ENCODE measurements at places on chromosomes 16 and 17.

- DNase-seq = no peak
These were observed 2.5 kb downstream of the ODAD4 start for GRCh38 chr17:41932816-41933389.

DNA sequence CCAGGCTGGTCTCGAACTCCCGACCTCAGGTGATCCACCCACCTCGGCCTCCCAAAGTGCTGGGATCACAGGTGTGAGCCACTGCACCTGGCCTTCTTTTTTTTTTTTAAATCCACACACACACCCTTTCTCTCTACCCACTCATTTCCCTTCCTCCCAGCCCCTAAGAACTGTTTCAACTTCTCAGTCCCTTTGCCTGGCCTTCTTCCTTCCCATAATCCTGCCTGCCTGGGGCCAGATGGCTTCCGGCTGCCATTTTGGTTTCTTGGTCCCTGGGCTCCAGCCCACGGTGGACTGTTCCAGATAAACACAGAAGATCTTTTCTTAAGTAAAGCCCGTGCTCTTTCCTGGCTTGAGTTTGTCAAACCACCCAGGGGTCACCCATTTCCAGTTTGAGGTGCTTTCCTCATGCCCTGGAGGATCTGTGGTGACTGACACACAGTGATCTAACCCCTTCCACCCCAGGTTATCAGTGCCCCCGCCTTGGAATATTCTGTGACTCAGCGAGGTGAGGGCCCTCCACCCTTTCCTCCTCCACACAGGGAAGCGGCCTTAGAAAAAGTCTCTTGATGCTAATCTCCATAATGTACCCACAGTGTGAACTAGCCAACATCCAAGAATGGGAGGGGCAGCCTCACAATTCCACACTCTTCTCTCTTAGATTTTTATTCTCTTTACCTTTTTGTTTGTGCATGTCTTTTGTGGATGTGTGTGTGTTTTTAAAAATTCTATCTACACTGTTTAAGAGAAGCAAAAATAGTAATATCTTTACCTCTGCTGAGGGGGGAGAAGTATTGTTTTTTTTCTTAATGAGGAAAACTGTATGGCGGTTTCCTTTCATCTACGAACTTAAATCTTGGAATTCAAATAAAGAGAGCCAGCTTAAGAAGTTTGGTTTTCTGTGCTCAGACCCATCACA is 60.0 kb downstream of the CRISPLD2 start:
- no peak for DNase-seq

- DNase-seq = no peak
These were observed 352.3 kb downstream of the UTP18 start for GRCh38 chr17:51612692-51613091.

DNA sequence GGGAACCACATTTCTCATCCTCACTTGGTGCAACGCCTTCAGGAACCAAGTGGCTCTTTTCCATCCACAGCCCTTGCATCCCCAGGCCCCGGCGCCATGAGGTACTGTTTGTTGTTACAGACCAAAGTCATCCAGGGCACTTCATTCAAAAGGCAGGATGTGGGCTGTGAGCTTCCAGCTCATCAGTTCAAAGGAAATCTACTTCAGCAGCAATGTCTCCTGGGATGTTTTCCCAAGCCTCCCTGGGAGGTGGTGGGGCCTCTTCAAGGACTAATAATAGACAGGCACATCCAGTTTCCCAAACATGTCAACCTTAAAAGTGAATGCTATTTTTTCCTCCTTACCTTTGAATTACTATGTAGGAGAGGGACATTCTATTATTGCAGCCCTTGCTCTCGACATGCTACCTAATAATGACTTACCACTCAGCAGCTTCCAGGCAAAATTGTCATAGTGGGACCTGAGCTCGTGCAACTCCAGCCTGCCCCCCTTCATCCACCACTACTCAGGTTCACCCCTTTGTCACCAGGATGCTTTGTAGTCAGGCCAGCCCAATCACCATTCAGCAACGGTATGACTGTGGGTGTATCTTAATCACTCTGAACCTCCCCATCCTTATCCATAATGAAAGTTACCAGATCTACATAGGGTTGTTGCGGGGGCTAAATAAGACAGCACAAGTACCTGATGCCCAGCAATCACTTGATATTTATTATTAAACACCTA is 1.7 kb upstream of the PRKCB start:
- no peak for DNase-seq

DNA sequence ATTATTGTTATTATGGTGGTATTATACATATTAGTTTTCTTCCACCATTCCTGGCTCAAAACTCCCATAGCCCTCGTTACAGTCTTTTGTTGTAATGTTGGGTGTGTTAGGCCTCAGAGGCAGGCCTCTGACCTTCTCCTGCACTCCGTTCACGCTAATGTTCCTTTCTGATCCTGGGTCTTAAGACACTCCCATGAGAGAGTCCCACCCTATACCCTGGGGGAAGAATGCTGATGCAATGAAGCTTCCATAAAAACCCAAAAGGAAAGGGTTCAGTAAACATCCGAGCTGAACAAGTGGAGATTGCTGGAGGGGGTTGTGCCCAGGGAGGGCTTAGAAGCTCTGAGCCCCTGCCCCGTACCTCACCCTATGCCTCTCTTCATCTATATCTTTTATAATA is 141.3 kb upstream of the NETO2 start:
- no peak for DNase-seq

DNA sequence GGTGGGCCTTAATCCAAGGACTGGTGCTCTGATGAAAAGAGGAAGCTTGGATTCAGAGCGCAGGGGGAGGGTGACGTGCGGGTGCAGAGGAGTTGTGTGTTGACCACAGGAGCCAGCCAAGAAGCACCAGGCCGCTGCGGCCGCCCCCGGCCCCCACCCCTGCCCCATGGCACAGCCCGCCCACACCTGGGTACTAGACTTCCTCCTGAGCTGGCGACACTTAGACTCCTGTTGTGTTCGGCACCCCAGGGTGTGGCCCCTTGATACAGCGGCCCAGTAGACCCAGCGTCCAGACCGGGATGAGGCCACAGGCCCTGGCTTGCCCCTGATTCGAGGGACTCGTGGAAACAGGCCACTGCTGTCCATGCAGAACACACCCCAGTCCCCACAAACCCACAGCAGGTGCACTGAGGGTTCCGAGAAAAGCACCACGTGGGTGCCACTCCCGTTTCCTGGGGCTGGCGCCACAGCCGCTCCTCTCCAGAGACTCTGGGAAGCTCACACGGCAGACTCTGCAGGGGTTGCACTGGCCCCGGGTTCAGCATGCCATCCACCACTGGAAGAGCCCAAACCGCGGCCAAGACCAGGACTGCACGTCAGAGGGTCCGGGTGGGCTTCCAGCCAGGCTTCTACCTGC is 5.7 kb upstream of the SNAI3 start:
- no peak for DNase-seq

GRCh38 chr17:17513626-17514025 is 17.4 kb upstream of the RASD1 start:
- DNase-seq = no peak

DNA sequence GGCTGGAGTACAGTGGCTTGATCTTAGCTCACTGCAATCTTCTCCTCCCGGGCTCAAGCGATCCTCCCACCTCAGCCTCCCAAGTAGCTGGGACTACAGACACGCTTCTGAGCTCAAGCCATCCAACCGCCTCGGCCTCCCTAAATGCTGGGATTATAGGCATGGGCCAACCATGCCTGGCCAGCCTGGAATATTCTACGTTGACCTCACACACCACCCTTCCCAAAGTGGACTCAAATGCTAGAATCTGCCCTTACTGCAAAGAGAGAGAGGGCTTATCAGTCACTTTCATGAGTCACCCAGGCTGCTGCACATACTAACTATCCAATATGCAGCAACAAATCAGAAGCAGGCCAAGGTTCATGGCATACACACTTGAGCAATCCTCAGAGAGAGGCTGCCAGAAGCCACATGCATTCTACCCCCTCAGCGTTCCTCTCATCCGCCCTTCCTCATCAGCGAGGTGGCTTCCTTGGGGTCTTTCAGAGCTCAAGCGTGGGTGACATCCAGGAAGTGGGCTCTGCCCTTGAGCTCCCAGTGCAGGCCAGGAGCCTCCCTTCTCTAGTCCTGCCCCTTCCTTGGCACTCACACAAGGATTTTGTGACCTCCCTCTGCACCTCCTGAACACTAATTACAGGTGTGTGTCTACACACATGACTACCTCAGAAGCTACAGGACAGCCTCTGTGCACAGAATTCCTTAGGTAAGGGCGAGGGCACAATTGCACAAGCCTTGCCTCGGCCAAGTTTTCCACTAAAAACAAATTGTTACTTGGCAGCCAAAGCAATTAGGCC is 24.8 kb upstream of the SIAH1 start:
- no peak for DNase-seq

DNA sequence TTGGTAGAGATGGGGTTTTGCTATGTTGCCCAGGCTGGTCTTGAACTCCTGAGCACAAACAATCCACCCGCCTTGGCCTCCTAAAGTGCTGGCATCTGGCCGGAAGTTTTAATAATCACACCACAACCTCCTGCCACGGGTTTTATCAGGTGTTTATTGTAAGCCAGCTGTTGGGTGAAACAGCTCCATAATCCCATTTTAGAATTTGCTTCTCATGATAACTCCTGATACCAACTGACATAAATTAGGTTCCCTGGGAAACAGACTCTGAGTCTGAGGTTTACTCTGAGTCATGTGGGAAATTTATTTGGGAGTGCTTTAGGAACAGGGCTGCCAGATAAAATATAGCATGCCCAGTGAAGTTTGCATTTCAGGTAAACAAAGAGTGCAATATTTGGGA is 122.6 kb upstream of the MED13 start:
- DNase-seq = no peak

DNA sequence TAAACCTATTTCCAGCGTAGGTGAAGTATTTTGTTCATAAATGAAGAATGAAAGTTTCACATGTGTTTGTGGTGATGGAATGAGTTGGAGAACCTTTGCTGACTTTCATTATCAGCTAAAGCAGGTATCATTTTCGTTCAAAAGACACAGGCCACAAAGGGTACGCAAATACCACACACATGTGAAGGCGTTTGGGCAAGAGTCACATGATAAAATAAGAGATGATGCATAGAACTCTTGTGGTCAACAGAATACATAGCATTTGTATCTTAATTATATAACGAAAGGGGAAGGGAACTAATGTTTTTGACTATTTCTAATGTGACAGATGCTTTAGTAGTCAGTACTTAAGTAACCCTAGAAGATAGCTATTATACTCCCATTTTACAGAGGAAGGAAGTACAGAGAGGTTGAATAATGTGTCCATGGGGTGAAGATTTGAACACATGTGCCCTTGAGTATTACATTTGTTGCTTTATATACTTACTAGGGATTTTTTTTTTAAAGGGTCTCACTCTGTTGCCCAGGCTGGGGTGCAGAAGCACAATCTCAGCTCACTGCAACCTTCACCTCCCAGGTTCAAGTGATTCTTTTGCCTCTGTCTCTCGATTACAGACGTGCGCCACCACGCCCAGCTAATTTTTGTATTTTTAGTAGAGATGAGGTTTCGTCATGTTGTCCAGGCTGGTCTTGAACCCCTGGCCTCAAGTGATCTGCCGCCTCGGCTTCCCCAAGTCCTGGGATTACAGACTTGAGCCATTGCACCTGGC is 4.8 kb downstream of the RPA1 start:
- no peak for DNase-seq

GRCh38 chr16:81582655-81583441 is 138.2 kb downstream of the CMIP start:
- DNase-seq = no peak

GRCh38 chr16:1076801-1077576 is 4.4 kb downstream of the SSTR5 start:
- no peak for DNase-seq

- no peak for DNase-seq
These were observed 261.5 kb upstream of the RPL38 start for GRCh38 chr17:73941919-73942530.

- DNase-seq = peak; percentile 40
These were observed 108.6 kb downstream of the XYLT1 start for GRCh38 chr16:17362183-17362582.

DNA sequence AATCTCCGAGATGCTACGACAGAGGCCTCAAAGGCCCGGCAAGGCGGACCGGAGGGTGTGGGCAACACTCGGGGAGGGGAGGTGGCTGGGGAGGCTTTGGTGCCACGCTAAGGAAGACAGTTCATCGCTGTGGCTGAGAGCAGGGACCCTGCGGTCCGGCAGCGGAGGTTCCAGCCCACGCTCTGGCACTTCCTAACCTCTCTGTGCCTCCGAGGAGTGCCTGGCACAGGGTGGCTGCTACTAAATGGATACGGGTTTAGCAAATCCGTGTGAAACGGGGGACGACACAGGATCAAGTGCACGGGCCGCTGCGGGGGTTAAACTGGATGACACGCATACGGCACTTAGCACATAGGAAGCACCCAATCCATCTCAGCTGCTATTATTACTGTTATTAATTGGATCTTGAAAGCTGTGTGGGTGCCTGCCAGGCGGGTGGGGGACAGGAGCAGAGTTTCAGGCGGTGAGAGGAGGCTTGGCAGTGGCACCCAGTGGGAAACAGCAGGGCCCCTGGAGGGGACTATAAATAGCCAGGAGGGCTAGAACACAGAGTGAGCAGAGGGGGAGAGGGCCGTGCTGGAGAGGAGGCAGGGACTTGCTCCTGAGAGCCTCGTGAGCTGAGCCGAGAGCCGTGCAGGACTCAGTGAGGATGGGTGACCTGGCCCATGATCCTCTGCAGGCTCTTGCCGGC is 45.0 kb downstream of the ABR start:
- peak; percentile 65 for DNase-seq

DNA sequence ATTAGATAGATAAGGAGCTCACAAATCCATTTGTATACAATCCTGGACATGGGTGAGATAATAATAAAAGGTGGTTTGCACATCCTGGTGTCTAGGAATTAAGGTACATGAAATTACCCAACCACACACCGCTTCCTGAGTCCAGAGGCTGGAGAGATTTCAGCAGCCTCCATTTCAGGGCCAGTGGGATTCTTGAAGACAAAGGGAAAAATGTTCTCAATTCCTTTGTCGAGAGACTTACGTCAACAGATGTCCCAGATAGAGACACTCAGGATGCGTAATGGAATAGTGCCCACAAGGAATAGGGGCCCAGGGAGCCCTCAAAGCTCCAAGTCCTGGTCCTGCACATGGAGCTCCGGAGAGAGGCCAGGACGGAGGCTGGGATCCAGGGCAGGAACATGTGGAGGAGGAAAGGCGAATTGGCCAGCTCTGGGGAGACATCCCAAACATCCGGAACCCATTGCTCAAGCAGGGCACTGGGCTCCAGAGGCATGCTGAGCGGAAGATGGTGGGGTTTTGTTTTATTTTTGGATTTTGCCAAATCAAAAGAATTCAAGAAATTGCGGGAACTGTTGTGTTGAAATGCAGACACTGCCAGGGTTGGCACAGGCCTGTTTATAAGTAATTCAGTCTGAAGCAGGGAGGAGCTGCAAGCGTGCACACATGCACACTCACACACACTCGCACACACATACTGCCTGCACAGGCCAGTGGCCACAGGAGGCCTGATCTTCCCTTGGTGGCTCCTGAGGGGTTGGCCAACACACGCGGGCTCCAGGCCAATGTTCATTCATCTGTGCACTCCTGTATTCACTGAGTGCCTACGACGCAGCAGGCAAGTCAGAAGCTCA is 97.2 kb downstream of the NOG start:
- DNase-seq = peak; percentile 34

- no peak for DNase-seq
These were observed 2.5 kb downstream of the TK1 start for GRCh38 chr17:78184351-78184750.
